IMR-90 (cell line): ENCODE measurements at places on chromosomes 11 and 22. TPM values are rescaled to one million over a fixed set of nuclear protein-coding genes. Genes with fewer than 3 reads are reported as not detected.

- no peak for DNase-seq
Measured at GRCh38 chr11:126115127-126115495, 52.4 kb upstream of the CDON start.

DNA sequence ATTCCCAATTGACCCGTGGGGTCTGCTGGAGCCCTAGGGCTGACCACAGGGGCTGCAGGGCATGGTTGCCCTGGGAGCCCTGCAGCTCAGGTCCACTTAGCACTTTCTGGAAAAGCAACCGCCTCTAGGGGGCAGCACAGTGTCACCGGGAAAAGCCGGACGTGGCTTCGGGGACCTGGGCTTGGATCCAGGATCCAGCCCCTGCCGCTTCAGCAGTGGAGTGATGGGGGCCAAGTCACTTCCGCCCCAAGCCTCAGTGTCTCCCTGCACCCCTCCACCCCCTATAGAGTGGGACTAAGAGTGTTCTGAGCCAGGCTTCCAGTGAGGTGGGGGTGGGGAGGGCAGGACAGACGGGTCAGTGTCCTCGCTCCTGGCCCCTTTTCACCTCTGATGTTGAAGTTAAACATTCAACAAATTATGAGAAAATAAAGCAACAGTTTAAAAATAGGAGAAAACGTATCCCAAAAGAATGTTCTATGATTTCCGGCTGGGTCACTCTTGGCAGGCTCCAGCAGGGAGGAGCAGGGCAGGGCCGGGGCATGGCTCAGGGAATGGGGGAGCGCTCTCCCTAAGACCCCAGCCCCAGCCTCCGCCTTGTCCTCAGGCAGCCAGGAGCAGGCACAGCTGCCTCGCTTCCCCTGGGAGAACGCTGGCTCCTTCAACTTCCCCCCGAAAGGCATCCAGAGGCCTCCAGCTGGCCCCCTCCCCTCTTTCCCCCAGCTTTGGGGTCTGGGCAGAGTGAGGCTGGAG lies 96.5 kb upstream of the FGF3 start:
- DNase-seq = peak; percentile 76

DNA sequence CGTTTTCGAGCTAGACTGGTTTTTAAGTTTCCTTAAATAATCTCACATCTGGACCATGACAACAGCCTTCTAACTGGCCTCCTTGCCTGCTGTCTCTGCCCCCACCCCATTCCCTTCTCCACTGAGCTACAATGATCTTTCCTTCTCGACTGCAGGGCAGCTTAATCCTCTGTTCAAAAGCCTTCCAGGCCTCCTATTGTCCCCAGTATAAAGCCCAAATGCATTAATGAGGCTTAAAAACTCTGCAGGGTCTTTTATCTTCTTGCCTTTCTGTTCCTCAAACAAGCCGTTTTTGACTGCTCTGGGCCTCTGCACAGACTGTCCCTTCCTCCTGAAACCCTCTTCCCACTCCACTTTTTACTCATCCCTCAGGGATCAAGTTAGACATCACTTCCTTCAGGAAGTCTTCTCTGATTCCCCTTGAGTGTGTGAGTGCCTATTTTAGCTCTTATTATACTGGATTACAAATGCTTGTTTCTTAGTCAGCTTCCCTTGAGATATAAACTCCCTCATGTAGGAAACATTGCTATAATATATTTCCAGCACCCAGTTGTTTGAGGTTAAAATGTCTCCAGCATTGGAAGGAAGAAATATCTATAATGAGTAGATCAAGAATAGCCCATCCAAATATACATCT lies 23.6 kb upstream of the PAMR1 start:
- DNase-seq = peak; percentile 72

GRCh38 chr11:65506290-65506771 lies 7.5 kb downstream of the MALAT1 start:
- DNase-seq = no peak

- peak; percentile 15 for DNase-seq
Measured at GRCh38 chr11:84890676-84891075, 736.5 kb downstream of the DLG2 start.

DNA sequence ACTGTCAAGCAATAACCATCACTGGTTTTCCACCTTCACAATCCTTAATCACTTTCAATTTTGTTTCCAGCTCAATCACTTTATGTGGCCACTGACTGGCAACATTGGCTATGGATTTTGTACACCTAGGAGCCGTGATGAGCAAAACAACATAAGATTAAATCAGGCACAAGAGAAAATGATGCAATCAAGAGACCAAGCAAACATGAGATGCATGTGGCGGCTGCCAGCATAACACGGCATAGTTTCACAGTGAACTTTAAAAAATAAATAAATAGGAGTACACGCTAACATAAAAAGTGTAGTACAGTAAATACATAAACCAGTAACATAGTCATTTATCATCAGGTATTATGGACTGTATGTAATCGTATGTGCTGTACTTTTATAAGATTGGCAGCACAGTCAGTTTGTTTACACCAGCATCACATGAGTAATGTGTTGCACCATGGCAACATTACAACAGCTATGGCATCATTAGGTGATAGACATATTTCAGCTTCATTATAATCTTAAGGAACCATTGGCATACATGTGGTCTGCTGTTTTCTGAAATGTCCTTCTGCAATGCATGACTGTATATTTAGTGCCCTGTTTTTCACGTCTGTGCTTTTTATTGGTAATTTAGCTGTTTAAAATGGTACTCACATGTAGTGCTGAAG lies 83.3 kb upstream of the PRDM11 start:
- no peak for DNase-seq

GRCh38 chr11:78180751-78181150 lies 7.7 kb downstream of the KCTD21 start:
- DNase-seq = no peak

DNA sequence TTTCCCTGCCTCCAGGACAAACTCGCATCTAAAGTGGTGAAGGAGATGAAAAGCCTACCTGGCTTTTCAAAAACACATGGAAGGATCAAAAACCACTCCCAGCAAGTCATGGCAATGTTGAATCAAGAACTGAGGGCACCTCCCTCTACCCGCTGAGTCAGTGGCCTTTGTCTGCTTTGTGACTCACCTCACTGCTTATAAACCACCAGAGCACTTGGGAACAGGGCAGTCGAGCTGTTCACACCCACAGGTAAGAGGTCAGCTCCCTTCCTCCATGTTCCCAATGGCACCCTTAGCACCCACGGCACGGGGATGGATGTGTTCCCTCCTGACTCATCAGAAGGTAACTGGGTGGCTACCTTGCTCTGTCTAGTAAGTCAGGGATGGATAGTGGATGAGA lies 21.7 kb downstream of the TENM4 start:
- peak; percentile 85 for DNase-seq

- no peak for DNase-seq
Measured at GRCh38 chr22:23125512-23126103, 16.2 kb downstream of the RSPH14 start.

- no peak for DNase-seq
Measured at GRCh38 chr11:75840522-75840921, 25.5 kb downstream of the UVRAG start.

- DNase-seq = no peak
Measured at GRCh38 chr11:45935349-45936064, 13.1 kb downstream of the LARGE2 start.

- DNase-seq = no peak
Measured at GRCh38 chr11:66728038-66728692, 851 bp downstream of the SPTBN2 start.

- no peak for DNase-seq
Measured at GRCh38 chr22:48707763-48708557, 1119.7 kb downstream of the BRD1 start.

GRCh38 chr11:32448232-32448631 lies 12.9 kb upstream of the WT1 start:
- no peak for DNase-seq

DNA sequence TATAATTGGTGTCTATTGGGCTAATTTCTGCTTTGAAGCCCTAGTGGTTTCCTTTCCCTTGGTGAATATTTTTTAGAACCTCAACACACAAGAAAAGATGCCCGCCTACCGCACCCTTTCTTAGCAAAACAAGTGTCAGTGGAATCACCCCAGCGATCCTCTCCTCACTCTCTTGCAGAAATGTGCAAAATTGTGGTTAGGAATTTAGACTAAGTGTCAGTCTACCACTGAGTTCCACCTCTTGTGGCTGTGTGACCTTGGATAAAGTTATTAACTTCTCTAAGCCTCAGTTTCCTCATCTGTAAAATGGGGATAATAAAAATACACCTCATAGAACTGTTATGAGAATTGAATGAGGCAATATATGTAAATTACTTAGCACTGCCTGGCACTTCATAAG lies 5.3 kb upstream of the JAML start:
- DNase-seq = no peak

- no peak for DNase-seq
Measured at GRCh38 chr11:8020244-8020597, 33.1 kb downstream of the EIF3F start.

DNA sequence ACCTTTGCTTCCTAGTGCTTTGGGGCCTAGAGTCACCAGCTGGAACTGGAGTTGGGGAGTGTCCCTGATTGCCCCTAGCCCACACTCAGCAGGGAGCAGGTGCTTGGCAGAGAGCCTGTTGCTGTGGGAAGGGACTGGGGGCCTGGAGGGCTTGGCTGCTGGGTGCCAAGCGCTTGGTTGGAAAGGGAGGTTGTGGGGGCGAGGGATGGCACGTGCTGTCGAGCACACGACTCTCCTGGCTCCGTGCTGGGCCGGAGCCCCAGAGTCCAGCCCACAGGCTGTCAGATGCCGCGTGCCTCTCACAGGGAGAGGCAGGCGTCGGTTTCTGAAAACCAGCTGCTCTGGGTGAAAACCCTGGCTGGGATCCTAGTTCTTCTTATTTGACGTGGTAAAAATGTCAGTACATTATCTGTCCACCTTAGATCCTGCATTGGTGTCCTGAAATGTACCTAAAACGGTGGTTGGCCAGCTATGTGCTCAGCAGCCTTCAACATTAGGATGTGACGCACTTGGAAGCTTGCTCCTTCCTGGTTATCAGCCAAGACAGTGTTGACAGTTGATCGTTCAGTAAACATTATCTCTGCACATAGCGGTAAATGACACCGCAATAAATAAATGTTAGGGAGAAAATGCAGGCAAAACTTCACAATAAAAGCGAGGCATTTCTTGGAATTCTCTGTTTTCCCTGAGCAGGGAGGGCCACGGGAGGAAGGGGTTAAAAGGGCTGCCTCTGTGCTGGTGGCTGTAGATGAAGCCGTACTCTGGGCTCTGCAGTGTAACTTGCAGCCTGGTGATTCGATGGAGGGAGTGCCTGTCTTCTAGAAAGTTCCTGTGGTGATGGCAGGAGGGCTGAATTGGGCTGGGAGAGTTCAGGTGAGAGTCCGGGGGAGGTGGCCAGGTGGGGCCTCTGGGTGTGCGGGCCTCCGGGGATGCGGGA lies 29.2 kb downstream of the GRAMD4 start:
- DNase-seq = peak; percentile 71

- peak; percentile 63 for DNase-seq
Measured at GRCh38 chr11:96045622-96046456, 121.9 kb upstream of the MTMR2 start.

- peak; percentile 27 for DNase-seq
Measured at GRCh38 chr22:19631899-19632667, 82.2 kb upstream of the SEPTIN5 start.

DNA sequence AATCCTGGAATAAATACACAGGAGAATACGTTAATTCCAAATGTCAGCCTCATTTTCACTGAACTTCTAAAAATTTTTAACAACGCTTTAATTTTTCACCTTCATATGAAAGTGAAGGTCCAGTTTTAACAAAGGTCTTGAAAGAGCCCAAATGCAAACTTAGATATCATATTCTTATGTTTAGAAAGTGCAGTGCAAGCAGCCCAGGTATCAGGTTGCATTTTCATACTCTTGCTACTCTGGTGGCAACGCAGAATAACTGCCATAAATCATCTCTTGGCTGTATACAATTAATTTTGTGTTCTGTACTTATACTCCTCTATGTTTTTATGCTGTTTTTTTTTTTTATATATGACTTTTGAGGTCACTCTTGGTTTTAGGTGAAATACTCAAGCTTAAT lies 496.7 kb upstream of the ARHGAP42 start:
- no peak for DNase-seq

The DUSP8 gene
- polyA plus RNA-seq = 4.2 and 4.7 TPM in 2 replicates

The GALNT18 gene
- polyA plus RNA-seq = 9.2 and 9.5 TPM in 2 replicates

The MIAT gene
- polyA plus RNA-seq = 0.29 and 0.65 TPM in 2 replicates

The SLC22A8 gene
- not detected in 2 replicates for polyA plus RNA-seq

The HTR3B gene
- not detected in 2 replicates for polyA plus RNA-seq

The RAB3IL1 gene
- polyA plus RNA-seq = 1.9 TPM in 2 replicates

The OR8D4 gene
- polyA plus RNA-seq = not detected in 2 replicates

The TRIM77 gene
- not detected in 2 replicates for polyA plus RNA-seq

The VSTM5 gene
- 0.17 and 0.43 TPM in 2 replicates for polyA plus RNA-seq

The SLC1A2 gene
- polyA plus RNA-seq = 0.15 and 0.17 TPM in 2 replicates

The GRIA4 gene
- 0.14 and 1.0 TPM in 2 replicates for polyA plus RNA-seq

The OR2AT4 gene
- not detected in 2 replicates for polyA plus RNA-seq

The FAM168A gene
- polyA plus RNA-seq = 22.8 and 25.9 TPM in 2 replicates

The C11orf16 gene
- not detected in 2 replicates for polyA plus RNA-seq

The FXYD2 gene
- polyA plus RNA-seq = 0.09 TPM in 1 of 2 replicates, not detected in the other

The GUCY1A2 gene
- 0.03 TPM in 1 of 2 replicates, not detected in the other for polyA plus RNA-seq
